Fibroblast of skin of left quadriceps (primary cell): ENCODE measurements at places on chromosomes 5 and 9.

- no peak for DNase-seq
Measured at GRCh38 chr5:76838481-76839261, 11.1 kb upstream of the S100Z start.

GRCh38 chr9:72773570-72773969 is 179.3 kb downstream of the ALDH1A1 start:
- peak; percentile 7 for DNase-seq

DNA sequence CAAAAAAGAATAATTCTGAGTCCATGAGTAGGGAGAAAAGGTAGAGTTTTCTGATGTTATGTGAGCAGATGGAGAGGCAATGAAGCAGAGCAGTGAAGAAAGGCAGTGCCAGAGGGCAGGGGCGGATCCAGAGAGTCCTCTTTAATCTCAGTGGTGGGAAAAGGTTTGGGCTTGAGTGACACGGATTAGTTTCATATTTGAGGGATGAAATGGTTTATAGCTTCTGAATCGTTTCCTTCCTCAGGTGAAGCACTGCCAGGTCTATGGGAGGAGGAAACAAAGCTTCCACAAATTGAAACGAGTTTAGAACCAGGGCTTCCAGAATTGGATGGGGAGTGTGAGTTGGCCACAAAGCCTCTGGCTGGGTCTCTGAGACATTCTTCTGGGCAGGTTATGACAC is 517.0 kb upstream of the PAPPA start:
- no peak for DNase-seq

DNA sequence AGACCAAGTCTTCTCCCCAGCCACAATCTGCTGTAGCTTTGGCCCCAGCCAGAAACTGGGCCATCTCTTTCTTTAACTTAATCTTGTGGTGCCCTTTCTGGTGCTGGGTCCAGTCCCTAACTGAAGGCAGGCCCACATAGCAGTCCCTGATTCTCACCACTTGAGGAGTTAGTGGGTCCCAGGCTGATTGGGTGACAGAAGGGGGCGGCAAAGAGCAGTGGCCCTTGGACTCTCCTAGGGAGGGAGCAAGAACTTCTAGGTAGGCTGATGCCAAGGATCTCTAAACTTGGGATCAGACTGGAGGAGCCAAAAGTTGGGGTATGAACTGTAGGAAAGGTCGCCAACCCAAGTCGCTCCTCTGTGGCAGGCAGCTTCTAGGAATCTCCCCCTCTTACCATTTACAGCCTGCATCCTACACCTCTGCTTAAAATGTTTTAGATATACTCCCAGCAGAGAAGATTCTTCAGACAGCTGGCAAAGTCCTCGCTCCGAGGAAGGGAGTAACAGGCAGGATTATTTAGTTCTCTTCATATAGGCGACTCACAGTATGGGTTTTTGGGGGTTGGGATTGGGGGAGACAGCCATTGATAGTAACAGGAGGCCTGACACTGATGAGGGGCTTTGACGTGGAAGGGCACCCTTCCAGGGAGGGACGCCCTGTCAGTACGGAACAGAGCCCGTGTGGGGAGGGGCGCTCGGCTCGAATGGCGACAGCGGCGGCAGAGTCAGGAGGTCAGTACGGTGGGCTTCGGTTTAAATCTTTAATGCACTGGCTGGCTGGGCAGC is 2.0 kb upstream of the CCL27 start:
- no peak for DNase-seq

DNA sequence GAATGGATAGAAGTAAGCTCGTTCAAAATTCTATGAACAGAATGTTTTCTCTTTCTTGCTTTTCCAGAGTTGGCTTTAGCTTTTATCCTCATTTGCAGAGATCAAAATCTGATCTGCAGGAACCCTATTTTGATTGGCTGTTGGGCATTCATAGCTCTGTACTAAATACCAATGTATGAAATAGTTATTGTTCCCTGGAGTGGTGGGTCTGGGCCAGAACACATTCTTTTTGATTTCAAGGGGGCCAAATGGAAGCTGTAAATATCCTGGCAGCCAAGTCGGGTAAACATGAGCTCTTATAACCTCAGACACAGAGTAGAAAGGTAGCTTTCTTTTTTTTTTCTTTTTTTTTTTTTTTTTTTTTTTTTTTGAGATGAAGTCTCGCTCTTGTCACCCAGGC is 241.5 kb downstream of the PDZD2 start:
- DNase-seq = no peak

DNA sequence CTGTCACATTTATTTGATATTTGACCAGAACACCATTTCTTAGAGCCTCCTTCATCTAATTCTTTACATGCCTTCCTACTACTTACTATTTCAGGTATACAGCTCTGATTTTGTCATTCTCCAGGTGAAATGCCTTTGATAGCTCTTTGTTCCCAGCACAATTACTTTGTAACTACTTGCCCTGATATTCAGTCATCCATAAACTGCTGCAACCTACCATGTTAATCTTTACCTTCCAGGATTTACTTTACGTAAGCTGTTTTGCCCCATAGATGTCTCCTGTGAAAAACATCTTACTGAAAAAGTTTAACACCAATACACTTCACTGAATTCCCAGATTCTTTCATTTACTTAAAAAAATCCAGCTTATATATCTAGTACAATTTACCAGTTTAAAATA is 443.8 kb upstream of the CYLC2 start:
- no peak for DNase-seq
